ENCODE measurements at places on chromosomes 2 and 18. TPM values are rescaled to one million over a fixed set of nuclear protein-coding genes. Genes with fewer than 3 reads are reported as not detected.
A peak's percentile ranks its signal among the peaks of the same experiment; 100 is the strongest.

Gene C2orf66
- total RNA-seq = 0.32 TPM

Gene NYAP2
- total RNA-seq = 0.14 TPM

Gene ASPRV1
- total RNA-seq = 2.6 TPM

Gene C2orf72
- total RNA-seq = 7.2 TPM

DNA sequence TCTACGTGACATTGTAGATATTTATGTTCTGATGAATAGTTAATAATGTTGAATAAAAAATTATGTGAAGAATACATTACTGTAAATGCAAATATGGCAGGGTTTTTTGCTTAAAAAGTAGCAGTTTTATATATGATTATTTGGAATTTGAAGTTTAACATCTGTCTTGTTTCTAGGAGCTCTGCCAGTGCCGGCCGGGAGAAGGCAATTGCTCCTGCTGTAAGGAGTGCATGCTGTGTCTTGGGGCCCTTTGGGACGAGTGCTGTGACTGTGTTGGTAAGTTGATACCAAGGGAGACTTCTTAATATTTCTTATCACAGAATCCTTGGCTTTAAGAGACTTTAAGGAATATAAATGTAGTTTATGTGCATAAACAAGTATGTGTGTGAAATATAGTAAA is 25.2 kb downstream of the TWSG1 start:
- DNase-seq = no peak

- DNase-seq = no peak
Observed at GRCh38 chr18:56443166-56443907, 195.1 kb downstream of the TXNL1 start.

Gene SCLY
- total RNA-seq = 16.1 TPM

Gene ANTXR1
- 48.7 TPM for total RNA-seq

- DNase-seq = no peak
Observed at GRCh38 chr2:180219491-180219890, 212.4 kb upstream of the CWC22 start.

- DNase-seq = no peak
Observed at GRCh38 chr18:49630246-49630699, 68.4 kb downstream of the LIPG start.

Gene ANKRD62
- not detected for total RNA-seq

DNA sequence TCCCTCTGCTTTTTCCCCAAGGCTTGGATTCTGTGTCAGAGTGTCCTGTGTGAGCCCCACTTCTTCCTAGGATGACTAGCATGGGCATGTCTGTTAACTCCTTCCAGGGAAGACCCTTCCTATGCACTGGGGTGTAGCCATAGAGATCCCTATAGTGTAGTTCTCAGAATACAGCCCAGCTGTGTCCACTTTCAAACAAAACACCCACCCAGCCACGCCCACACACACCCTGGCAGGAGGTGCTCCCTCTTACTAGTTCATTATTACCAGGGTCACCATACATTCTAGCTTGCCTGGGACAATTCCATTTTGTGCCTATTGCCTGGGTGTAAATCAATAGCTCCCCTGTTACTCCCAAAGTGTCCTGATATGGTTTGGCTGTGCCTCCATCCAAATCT is 195.6 kb downstream of the MYCN start:
- no peak for DNase-seq

- DNase-seq = no peak
Observed at GRCh38 chr2:98448441-98449145, 3.9 kb downstream of the INPP4A start.

DNA sequence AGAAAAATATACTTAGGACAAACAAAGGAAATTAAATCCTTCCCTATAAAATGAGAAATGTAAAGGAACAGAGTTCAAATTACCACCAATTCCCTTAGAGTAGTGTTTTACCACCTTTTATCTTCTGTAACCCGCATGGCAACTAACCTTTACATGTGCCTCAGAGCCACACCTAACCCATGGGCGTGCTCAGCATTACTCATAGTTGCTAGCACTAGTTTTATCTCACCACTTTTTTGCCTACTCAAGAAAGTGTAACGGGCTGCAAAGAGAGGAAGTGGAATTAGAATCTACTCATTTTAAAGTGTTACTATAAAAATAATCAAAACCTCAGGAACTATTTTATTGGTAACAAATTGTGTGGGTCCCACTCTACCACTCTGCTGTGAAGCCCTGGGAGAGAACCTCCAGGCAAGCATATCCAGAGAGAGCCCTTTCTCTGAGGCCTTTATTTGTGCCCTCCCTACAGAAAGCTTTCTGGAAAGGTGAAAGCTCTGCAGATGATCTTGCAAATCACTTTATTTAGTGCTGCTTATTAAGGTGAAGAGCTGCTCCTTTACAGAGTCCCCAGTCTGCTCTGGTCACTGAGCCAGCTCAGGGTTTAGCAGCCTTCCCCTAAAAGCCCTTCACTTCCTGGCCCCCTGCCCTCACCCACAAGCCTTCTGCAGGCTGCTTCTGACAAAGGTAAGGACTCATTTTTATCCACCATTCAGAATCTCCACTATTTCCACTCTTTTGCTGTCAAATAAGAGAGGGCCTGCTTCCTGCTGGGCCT is 98.8 kb downstream of the TRABD2A start:
- no peak for DNase-seq

DNA sequence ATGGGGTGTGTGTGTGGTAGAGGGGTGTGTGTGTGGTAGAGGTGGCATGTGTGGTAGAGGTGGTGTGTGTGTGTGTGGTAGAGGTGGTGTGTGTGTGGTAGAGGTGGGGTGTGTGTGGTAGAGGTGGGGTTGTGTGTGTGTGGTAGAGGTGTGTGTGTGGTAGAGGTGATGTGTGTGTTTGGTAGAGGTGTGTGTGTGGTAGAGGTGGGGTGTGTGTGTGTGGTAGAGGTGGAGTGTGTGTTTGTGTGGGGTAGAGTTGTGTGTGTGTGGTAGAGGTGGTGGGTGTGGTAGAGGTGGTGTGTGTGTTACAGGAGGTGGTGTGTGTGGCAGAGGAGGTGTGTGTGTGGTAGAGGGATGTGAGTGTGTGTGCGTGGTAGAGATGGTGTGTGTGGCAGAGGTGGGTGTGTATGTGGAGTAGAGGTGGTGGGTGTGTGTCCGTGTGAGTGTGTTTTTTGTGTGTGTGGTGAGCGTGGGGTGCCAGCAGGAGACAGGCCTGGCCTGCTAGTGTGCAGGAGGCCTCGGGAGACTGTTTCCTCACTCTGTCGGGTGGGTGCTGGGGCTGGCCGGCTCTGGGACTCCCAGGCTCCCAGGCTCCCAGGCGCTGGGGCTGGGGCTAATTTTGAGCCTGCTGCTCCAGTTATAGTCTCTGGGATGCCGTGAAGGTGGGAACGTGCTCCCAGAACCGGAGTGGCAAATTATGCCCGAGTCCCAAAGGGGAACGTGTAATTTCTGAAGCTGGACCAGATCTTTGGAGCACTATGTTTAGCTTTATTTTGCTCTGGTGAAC is 165.2 kb downstream of the DYSF start:
- peak; percentile 3 for DNase-seq

GRCh38 chr2:112021781-112022231 is 33.3 kb upstream of the TMEM87B start:
- no peak for DNase-seq

DNA sequence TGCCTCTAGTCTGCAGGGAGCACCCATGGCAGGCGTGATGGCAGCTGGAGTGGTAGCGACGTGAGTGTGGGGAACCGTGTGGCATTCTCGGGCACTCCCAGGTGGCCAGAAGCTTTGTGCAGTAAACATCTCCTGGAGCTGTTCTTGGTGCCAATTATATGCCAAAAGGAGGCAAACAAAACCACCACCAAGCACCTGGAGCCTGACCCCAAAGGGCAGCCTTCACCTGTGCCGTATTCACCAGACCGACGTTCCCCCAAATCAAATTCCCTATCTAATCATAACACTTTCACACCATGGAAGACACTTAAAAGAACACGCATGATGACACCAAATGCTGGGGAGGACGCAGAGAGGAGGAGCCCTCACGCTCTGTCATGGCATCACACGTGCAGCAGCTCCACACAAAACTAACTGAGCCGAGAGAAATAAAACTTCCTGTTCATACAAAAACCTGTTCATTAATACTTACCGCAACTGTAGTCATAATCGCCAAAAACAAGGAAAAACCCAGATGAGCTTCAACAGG is 123.6 kb downstream of the EIPR1 start:
- no peak for DNase-seq

Gene CCDC150
- 0.50 TPM for total RNA-seq

GRCh38 chr2:218798767-218799504 is 17.0 kb downstream of the CYP27A1 start:
- DNase-seq = no peak
